ENCODE measurements at places on chromosomes 7 and 10.

DNA sequence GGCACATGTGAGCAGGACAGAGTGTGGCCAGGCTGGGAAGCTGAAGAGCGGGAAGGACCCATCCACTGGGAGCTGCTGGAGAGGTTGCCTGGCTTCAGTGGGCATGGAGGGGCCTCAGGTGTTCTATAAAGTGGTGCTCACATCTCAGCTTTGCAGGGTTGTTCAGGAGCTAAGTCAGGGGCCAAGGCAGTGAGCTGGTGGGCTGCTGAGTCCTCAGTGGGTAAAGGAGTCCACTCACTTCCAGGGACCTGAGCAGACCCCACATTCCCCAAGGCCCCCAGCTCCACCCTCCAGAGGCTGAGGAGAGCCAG, 28.8 kb upstream of the C10orf53 start:
- DNase-seq: no peak

- no peak for DNase-seq
Measured at GRCh38 chr7:132394283-132395198, 181.7 kb downstream of the PLXNA4 start.

DNA sequence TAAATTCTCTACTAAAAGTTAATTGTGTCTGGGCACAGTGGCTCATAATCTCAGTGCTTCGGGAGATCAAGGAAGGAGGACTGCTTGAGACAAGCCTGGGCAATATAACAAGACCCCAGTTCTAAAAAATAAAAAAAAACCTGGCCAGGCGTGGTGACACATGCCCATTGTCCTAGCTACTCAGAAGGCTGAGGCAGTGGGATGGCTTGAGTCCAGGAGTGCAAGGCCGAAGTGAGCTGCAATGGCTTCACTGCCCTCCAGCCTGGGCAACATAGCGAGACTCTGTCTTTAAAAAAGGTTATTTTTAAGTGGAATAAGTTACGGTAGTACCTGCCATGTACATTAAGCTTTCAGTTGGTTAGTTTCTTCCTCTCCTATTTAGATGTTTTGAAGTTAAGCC, 28.9 kb downstream of the CDK14 start:
- no peak for DNase-seq

DNA sequence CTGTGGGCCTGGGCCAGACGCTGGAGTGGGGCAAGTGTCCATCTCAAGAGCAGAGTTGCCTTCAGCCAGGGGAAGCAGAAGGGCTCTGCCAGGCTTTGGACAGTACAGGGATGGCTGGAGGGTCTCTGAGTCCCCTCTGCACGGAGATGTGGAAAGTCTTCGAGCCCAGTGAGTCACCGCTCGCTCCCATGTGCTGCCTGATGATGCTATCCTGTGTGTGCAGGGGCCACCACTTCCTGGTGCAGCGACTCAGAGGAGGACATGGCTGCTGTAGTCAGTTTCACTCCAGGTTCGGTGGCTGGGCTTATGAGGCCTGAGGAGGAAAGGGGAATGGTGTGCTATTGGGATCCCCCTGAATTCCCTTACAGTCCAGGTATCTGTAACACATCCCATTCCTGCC, 6.0 kb downstream of the ADCYAP1R1 start:
- DNase-seq: no peak

DNA sequence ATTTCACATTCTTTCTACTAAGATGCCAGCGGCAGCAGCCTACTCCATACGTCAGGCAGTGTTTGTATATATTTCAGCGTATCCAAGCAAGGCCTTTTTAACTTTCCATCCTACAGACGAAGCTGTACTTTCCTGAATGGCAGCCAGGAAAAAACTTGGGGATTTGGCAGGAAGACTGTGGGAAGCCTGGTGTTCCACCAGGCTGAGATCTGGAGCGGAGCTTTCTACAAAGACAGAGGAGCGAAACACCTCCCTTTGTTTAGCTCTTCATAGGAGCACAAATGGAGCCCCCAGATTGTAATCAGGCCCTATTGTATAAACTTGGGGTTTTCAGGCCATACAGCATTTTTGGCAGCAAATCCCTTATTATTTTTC, 143.8 kb downstream of the TES start:
- DNase-seq: no peak

- DNase-seq: no peak
Measured at GRCh38 chr7:39952803-39953202, 2.7 kb downstream of the CDK13 start.

GRCh38 chr10:124996854-124997215, 54.9 kb downstream of the ZRANB1 start:
- DNase-seq: no peak

DNA sequence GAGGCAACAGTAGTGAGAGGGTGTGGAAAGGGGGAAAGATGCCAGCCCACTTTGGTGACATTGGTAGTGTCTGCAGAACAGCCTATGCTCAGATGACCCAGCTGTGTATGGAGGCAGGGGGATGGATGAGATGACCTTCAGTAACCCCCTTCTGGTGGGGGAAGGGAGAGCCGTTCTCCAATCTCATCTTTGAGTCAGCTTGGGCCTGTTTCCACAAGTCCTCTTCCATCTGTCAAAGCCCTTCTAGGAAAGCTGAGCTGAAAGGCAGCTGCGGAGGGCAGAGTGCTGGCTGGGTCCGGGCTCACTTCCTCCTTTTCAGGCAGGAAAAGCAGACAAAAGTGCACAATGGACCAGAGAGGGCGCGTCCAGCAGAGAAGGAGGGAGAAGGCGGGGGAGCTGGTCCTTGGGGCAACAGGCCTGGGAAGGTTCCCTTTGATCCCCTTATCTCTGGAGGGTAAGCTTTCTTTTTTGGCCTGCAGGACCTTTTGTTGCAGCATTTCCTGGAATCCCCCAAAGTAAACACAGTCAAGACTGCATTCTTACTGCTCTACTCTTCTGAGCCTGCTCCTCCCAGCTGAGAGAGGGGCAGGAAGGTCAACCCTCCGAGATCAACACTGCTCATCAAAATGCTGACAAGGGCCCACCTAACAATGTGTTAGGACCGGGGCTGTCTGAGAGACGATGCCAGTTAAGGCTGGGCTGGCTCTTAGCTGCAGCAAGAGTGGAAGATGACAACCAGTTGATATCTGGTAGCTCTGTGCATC, 1.2 kb upstream of the LRMDA start:
- no peak for DNase-seq

- DNase-seq: no peak
Measured at GRCh38 chr7:87339373-87339897, 6.0 kb upstream of the CROT start.

- DNase-seq: no peak
Measured at GRCh38 chr7:80127412-80128160, 7.0 kb upstream of the GNAI1 start.

DNA sequence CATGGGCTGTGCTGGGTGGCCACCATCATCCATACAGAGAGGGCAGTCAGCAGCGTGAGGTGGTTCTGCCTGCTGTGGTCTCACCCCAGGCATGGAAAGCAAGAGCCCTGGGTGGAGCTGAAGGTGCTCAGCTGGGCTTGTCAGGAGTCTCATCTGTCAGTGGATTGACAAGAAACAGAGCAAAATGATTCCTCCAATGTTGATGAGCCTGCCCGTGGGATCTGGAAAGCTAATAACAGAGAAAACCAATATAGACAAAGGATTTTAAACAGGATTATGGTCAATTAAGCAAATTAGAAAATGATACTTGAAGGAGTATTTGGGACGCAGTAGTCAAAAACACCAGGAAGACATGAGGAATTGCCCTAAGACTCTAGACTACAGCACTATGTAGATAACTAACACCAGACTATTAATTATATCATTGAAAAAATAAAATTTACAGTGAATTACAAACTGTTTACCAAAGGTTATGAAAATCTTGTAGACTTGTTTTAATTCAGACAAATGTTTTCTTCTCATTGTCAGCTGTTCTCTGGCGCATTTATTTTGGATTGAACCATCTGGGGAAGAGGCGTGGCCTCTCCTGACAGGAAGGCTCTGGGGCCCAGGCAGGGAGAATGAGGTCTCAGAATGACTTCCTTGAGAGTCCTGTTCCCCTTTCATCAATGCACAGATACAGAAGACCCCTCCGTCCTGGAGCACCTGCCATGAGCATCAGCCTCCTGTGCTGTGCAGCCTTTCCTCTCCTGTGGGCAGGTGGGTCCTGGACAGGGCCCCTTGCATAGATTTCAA, 211.2 kb upstream of the PRSS58 start:
- DNase-seq: no peak

- DNase-seq: no peak
Measured at GRCh38 chr10:5089865-5090264, 4.3 kb upstream of the AKR1C3 start.

DNA sequence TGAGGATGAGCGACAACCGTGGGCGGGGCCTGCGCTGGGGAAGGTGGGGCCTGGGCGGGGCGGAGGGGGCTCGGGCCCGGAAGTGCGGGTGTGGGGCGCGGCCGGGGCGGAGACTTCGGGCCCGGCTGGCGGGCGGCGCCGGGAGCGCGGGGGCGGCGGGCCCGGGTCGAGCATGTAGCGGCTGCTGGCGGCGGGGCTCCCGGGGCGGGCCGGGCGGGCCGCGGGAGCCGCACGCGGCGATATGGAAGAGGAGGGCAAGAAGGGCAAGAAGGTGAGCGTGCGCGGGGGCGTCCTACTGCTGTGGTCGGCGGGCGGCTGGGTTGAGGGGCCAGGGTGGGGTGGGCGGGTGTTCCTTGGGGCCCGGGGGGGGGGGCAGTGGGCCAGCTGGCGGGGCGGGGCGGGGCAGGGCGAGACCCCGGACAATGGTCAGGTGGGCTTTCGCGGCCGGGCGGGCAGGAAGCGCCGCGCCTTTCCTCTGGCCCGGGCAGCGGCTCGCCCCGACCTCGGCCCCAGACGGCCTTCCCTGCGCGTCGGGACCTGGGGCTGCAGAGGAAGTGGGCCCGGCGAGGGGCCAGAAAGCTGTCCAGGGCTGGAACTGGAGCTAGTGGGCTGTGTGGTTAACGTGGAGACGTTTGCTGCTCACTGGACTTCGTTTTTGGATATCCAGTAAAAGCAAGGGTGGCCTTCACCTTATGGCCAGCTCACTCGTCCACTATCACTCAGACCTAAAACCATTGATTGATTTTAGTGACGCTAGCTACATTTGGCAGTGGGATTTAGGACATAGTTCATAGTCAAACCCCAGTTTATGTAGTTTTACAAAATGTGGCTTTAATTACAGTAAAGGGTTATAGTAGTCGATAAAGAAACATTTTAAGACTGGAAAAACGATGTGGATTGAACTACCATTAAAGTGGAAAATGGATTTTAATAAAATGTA, at the start of gene CCM2:
TSS of gene CCM2 (plus strand) at position 109 of the 940 bp plus-strand sequence. CDS start at position 242, 133 bp downstream.
- no peak for DNase-seq

DNA sequence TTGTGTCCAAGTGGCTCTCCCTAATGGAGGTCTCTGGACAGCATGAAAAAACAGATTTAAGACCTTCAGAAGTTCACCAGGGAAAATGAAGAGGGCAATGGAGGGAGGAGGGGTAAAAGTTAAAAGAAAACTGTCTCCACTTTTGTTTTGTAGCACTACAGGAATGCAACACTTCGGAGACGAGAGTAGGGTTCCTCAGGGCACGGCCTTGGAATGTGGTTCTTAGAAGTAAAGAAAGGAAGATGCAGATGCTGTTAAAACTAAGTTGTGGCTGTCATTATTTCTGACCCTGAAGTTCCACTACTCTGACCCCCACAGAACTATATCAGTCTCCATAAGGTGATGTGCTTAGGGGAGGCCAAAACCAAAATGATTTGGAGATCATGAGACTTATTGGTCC, 335.1 kb downstream of the XPNPEP1 start:
- DNase-seq: no peak

GRCh38 chr7:11297764-11298163, 324.1 kb downstream of the PHF14 start:
- DNase-seq: no peak

GRCh38 chr10:24007359-24007758, 201.6 kb upstream of the KIAA1217 start:
- DNase-seq: no peak

DNA sequence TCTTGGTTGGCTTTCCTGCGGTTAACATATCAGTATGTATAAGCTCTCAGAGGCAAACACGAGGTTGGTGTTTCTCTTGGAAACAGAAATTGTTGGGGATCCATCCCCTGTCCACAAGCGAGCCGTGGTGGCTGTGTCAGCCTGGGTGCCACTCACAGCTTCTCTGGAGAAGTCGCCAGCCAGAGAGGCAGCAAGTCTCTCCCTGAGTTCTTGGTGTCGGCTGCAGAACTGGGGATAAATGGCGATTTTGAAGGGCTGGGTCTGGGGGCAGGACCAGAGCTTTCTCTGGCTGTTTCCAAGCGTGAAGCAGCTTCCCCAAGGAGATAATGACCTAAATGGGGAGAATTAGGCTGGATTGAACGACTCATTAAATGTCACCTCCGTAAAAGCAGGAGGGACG, 335.3 kb downstream of the GLRX3 start:
- no peak for DNase-seq

- DNase-seq: peak; percentile 75
Measured at GRCh38 chr7:17940302-17940883, at the start of gene SNX13. Gene SNX13 (minus strand): TSS chr7:17940494. CDS start chr7:17940295, 199 bp downstream.

DNA sequence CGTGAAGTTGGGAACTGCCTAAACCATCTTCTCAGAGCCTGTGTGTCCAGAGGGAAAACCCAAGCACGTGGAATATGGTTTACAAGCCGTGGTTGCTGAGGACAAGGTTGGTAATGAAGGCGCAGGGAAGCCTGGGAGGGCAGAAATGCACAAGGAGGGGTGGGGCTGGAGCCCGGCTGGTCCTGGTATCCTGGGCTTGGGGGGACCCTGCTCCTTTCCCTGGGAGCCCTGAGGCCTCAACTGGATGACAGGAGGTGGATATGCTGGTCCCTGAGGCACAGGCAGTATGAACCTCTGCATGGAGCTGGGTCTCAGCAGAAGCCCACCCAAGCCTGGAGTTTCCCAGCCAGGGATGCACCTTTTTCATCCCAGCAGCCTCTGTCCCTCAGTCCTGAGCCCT, 80.3 kb upstream of the RET start:
- no peak for DNase-seq

DNA sequence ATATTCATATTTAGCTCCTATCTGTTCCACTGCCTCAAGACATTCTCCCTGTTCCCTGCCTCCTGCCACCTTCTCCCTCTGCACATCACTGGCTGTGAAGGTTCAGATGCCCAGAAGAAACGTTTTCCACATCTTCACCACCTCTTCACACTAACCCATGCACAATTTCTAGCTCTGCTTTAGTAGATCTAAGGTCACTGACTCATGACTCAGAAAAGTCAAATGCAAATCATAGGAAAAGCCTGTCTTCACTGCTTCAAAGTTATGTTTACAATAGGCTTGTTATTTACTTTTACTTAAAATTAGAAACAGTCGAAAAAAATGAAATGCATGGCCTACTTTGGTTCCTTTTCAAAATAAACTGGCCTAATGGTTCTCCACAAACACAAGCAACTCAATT, 2.5 kb downstream of the SCRN1 start:
- no peak for DNase-seq

GRCh38 chr7:158991824-158992621, 135.7 kb downstream of the DYNC2I1 start:
- no peak for DNase-seq

GRCh38 chr7:2580636-2581035, 21.9 kb downstream of the IQCE start:
- no peak for DNase-seq

GRCh38 chr10:23362069-23362830, 17.7 kb upstream of the C10orf67 start:
- no peak for DNase-seq
